ENCODE measurements at places on chromosomes 5 and 9.

DNA sequence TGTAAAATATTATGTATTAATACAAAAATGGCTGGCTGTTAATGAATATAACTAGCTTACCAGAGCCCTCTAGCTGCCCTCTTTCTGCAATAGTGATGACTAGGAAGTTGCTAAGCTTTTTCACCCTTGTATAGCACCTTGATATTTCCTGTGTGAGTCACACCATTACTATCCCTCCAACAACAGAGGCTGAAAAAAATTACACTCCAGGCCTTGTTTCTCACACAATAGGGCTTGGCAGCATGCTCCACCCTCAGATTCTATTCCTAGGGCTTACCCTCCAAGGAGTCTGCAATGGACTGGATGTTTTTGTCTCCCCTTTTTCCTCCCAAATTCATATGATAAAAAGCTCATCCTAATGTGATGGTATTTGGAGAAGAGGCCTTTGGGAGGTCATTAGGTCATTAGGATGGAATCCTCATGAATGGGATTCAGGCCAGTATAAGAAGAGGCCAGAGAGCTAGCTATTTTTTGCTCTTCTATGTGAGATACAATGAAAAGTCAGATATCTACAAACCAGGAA, 184.6 kb upstream of the MAP1B start:
- peak; percentile 90 for DNase-seq

DNA sequence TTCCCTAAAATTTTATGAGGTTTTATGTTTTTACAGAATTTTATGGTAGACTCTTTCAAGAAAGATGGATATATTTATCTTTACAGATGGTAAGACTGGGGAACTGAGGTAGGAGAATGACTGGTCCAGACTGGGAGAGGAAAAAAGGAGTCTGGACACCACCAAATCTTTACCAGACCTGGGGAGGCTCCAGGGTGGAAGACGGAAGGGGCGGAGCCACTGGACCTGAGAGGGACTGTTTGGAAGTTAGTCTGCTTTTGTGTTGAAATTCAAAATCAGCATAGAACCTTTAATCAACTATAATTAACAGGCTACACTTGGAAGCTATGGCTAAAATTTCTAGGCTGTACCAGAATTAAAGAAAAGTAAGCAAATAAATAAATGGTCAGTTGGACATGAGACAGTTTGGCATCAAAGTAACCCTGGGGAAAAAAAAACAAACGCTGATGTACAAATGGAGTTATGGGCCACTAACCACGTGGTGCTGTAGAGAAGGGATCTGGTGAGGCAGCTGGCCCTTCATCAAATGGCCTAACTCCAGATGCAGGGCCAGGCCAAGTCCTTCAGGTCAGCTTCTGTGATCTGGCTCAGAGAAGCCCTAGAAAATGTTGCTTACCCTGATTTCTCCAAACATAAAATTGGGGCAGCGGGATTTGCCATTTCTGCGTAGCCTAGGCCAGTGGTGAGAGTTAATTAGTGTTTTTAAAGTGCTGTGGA, 155.1 kb downstream of the ARSB start:
- DNase-seq, result no peak

- DNase-seq, result peak; percentile 70
These were observed 104.3 kb downstream of the SAXO1 start for GRCh38 chr9:18928711-18929110.

DNA sequence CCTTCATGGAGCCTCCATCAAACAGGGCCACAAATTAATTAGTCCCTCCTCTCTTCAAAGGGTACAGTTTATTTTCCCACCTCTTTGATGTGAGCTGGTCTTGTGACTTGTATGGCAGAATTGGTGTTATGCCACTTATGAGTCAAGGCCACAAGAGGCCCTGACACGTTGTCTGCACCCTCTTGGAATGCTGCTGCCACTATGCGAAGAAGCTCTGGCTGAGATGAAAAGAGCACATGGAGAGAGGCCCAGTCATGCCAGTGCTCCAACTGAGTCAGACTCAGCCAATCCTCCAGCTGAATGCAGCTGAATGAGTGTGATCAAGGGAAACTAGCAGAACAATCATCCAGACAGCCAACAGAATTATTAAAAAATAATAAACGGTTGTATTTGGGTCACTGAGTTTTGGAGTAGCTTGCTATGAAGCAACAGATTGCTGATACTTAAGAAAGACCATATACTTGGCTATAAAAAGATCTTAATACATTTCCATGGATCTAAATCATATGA, 128.3 kb downstream of the MARCHF11 start:
- no peak for DNase-seq

- no peak for DNase-seq
These were observed 21.2 kb downstream of the TNFAIP8 start for GRCh38 chr5:119377066-119377465.

- DNase-seq, result no peak
These were observed 5.8 kb upstream of the SOWAHA start for GRCh38 chr5:132807163-132807838.

DNA sequence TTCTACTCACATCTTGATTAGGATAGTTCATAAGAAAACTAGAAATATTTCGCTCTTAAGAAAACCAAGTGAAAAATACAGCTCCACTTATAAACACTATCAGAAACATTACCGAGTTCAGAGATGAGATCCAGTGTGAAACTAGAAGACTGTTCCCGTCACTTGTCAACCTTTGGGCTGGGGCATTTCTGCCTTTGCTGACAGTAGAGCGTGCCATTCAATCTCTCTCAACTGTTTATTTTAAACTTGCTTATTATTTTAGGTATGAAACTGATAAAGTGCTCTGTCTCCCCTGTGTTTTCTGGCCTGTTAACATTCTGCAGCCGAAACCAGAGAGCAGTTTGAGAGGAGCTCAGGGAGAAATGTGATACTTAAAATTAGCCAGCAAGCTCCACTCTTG, 16.7 kb downstream of the MRRF start:
- no peak for DNase-seq

GRCh38 chr5:7683753-7684152, 167.2 kb downstream of the CFAP90 start:
- no peak for DNase-seq

DNA sequence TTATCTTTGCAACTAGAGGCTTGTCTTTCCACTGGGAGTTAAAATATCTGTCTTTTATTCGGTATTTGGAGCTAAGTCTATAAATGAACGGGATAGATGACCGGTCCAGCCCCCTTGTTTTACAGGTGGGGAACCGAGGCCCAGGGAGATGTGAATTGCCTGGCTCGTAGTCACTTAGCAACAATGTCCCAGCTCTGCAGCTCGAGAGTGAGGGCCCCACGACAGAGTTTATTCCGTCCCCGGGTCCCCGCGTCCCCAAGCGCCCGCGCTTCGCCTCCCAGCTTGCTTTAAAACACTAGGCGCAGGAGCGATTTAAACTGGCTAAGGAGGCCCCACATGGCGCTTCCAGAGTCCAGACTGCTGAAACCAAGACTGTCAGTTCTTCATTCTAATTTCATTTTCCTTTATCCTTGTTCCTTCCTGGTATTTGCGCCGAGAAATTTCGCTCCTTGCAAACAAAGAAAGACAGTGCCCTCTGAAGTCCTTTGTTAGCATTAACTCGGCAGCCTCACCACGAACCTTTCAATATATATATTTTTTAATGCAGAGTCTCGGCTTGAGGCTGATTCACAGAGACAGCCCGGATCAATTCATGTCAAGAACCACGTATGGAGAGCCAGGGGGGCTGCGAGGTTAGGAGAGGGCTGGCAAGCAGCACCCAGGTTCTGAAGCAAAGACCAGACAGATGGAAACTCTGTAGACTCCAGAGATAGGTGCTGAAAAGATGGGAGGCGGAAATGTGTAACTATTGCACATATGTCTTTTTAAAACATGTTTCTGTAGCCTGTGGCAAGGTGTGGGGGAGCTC, 1.4 kb upstream of the ENC1 start:
- DNase-seq, result peak; percentile 93

DNA sequence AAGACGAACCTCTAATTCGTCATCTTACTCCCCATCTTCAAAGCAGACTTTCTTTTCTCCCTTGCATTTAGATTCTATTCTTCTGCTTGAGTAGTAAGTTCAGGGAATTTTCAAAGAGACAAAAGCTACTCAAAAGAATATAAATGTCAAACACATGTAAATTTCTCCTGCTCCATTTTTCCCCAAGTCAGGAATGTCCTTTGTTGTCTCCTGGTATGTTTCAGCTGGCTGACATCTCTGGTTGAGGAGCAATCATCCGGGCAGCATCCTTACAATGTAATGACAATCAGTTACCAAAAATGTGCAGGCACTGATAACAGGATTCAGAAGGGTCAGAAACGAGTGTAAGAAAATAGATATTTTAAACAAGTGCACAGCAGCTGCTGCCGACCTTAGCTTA, 47.6 kb upstream of the PPP1R2B start:
- no peak for DNase-seq

DNA sequence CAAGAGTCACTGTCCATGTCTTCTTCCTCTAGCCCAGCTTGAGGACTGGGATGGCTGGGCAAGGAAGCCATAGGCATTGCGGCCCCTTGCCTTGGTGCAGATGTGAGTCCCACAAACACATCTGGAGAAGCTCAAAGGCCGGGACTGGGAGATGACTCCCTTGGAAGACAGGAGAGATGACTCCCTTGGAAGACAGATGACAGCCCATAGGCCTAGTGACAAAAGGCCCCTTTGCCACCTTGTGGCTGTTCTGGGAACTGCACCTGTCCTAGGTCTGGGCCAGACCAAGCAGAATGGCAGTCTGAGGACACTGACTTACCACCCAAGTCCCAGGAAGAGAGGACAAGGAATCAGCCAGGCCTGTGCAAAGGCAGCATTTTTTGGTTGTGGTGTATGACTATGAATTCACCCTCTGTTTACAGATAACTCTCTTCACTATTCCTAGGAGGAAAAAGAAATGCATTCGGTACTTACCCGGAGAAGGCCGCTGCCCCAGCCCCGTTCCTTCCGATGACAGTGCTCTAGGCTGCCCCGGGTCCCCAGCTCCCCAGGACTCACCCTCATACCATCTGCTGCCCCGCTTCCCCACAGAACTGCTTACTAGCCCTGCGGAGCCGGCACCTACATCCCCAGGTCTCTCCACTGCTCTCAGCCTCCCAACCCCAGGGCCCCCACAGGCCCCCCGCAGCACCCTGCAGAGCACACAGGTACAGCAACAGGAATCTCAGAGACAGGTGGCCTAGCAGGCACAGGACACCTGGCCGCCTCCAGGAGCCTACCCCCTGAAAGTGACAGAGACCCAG, 30.8 kb downstream of the SKP1 start:
- peak; percentile 76 for DNase-seq

- no peak for DNase-seq
These were observed 36.9 kb upstream of the TTC1 start for GRCh38 chr5:159971931-159972461.

- no peak for DNase-seq
These were observed 39.5 kb upstream of the SLC12A7 start for GRCh38 chr5:1151316-1151715.

GRCh38 chr5:18236386-18236785, 602.1 kb downstream of the TAF11L14 start:
- no peak for DNase-seq

GRCh38 chr5:27434335-27434734, 395.9 kb upstream of the CDH9 start:
- peak; percentile 14 for DNase-seq

GRCh38 chr5:73764996-73765395, 139.0 kb downstream of the ARHGEF28 start:
- DNase-seq, result no peak

DNA sequence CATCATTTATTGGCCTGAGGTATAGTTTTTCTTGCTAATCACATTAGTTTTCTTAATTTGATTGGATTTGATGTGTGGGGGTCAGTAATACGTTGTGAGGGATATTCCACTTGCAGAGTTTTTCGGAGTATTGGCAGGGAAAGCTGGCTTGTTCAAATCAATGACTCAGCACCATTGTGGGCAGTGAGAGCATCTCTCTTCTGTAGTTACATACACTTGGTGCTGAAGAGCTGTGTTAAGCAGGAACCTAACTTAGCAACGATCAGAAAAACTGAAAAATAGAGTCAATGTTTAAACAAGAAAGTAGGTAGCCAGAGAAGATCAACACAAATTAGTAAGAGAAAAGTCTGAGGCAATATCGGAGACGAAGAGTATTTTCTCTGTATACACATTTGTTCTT, 344.6 kb upstream of the EDIL3 start:
- DNase-seq, result peak; percentile 20

DNA sequence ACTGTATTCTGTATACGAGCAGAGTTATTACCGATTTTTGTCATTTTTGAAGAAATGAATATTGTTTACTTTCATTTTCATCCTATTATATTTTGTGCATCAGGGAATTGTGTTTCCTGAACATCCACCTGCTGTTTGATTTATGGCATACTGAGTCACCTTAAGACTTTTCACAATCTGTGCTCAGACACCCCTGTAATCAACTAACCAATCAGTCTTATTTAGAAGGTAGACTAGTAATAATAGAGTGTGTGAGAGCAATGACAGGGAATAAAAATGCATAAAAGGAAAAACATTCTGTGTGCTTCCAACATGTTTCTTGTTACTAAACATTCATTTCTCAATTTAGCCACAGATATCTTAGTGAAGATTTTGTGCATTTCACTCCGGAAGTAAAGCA, 1413.6 kb upstream of the ACO1 start:
- no peak for DNase-seq

DNA sequence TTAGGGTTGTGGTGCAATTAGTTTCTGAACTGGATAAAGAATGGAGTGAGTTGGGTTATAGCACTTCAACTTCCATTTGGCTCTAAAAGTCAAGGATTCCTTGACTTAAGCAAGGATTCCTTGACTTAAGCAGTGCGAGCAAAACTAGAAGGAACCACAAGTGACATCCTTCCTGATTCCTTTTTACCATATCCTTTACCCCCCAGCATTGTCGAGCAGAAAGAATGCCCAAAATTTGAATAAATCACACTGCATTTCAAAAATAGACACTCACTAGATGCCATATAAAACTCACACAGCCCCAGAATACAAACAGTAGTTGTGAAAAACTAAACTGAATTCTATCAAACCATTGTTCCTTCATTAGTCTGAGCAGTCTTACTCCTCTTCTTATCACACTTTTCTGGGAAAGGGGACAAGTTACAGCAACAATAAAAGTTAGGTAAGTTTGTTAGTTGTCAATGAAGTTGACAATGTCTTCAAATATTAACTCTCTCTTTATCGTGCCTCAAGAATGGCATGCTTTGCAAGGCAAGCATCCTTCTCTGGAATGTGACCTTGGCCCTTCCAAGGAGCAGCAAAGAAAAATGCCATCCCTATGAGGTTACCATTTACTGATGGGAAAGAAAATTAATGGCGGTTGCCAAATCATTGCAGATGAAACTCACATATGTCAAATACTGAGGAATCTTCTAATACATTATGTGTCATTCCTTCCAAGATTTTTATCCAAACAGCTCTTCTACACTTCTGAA, 273.3 kb upstream of the ANKRD55 start:
- peak; percentile 36 for DNase-seq

DNA sequence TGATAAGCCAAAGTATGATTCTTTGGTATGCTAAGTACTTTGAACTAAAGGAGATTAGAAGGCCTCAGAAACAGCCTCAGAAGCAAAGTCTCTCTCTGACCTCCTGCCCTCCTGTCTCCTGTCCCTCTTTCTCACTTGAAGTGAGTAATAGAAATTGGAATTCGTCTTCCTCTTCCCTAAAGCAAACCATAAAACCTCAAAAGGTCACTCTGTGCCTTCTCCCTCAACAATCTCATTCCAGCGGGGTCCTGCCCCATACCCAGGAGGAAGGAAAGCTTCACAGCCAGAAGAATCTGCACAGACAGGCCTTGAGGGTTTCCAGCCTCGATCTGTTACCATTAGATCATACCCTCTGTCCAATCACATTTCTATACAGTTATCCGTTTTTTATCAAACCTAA, 87.8 kb downstream of the HAPLN1 start:
- peak; percentile 65 for DNase-seq

Measured in fibroblast of pulmonary artery (primary cell).